Hepatic stellate cell (primary cell): ENCODE measurements at places on chromosomes 3 and 15.
A peak's percentile ranks its signal among the peaks of the same experiment; 100 is the strongest.

GRCh38 chr3:9778143-9779074 lies 8.7 kb upstream of the CAMK1 start:
- no peak for DNase-seq

DNA sequence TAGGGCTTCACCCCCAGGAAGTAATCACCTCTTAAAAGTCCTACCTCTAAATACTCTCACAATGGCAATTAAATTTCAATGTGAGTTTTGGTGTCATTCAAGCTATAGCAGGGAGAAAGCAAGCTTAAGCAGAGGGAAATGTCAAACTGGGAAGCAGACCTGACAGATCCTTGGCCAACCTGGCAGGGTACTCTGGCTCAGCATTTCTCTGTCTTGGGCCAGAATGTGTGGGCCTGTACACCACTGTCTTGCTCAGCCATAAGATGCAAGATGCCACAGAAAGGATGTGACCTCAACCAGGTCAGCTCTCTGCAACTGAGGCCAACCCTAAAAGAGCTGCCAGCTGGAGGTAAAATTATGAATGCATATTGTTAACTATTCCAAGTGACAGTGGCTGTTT lies 130.6 kb upstream of the CMC1 start:
- DNase-seq, result no peak

DNA sequence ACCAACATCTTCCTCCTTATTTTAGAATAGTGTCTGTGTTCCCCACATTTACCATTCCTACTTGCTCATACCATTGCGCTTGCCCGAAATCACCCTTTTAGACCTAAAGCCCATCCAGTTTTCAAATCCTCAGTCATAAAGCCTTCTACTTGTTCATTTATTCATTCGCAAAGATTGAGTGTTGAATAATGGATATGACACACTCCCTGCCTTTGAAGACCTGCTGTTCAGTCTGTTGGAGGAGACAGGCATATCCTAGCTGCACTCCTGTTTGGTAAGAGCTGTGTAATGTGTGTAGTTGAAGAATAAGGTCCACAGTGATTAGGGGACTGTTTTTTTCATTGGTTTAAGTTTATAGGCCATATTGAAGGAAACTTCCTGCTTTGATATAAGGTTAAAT lies 1.7 kb downstream of the CNOT10 start:
- no peak for DNase-seq

DNA sequence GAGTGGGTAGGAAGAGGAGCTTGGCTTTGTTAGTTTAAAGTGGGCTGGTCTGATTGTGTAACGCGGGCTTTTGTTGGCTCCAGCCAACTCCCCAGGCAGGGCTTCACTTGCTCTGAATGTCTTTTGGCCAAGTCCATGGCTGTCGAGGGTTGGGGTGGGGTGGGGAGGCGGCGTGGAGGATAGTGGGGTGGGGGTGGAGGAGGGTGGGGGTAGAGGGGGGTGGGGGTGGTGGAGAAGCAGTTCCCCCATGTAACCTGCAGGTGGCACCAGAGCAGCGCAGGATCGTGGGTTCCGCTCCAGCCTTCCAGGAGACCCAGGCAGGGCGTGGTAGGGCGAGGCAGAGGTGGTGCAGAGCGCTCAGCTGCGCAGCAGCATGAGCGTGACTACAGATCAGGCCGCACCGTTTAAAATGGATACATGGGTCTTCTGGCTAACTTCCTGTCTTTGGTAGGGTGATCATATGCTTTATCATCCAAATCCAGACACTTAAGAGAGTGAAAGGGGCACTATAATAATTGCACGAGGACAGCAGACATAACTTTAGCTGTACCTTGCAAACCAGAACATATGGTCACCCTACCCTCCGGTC lies 28.3 kb downstream of the GOLGA6A start:
- DNase-seq, result peak; percentile 83

DNA sequence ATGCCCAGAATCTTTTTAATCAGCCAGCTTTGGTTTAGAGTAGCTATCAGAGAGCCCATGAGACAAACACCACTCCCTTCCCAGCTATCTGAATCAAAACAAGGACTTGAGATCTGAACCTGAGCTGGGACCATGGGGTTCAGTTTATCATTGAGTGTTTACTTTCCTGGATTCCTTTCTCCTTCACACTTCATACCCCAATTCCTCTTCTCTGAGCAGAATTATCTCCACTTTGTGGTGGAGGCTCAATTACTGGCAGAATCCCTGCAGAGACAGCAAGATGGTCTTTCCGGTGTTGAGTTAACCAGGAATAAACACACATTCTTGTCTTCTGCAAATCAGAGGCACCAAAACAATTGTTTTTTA lies 102.4 kb downstream of the RPL22L1 start:
- no peak for DNase-seq

DNA sequence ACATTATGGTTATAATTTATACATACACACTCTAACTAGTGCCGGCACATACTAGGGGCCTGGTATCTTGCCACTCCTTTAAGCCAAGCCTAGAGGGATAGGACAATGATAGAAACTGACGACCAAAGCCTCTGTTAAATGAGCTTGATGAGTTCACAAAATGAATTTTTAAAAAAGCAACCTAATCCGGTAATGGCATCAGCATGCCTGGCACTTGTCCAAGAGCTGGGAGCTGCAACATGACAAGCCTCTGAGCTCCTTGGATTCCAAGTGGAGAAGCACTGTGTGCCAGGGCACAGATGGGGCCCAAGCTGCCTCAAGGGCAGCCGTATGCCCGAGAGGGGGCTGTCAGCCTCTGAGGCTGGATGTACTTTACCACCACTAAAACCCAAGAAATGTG lies 9.7 kb downstream of the ETV5 start:
- peak; percentile 44 for DNase-seq

DNA sequence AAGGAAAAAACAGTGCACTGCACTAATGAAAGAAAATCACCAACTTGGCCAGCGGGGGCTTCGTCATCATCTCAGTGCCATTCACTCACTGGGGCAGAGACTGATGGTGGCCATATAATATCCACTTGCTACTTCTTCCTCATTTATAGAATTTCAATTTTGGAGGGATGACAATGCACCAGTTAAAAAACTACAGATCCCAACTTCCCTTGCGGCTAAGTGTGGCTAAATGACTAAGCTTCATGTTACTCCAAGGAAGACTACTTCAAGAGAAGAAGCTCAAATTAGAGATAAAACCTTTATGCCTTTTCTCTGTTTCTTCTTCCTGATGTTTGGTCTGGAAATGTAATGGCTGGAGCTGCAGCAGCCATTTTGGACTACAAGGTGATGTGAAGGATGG lies 38.8 kb downstream of the NGLY1 start:
- no peak for DNase-seq

DNA sequence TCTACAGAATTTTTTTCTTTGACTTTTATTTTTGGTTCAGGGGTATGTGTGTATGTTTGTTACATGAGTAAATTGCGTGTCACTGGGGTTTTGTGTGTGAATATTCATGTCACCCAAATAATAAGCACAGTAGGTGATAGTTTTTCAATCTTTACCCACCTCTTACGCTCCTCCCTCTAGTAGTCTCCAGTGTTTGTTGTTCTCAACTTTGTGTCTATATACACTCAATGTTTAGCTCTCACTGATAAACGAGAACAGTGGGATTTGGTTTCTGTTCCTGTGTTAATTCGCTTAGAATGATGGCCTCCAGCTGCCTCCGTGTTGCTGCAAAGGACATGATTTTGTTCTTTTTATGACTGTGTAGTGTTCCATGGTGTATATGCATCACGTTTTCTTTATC lies 54.4 kb downstream of the MEF2A start:
- no peak for DNase-seq

DNA sequence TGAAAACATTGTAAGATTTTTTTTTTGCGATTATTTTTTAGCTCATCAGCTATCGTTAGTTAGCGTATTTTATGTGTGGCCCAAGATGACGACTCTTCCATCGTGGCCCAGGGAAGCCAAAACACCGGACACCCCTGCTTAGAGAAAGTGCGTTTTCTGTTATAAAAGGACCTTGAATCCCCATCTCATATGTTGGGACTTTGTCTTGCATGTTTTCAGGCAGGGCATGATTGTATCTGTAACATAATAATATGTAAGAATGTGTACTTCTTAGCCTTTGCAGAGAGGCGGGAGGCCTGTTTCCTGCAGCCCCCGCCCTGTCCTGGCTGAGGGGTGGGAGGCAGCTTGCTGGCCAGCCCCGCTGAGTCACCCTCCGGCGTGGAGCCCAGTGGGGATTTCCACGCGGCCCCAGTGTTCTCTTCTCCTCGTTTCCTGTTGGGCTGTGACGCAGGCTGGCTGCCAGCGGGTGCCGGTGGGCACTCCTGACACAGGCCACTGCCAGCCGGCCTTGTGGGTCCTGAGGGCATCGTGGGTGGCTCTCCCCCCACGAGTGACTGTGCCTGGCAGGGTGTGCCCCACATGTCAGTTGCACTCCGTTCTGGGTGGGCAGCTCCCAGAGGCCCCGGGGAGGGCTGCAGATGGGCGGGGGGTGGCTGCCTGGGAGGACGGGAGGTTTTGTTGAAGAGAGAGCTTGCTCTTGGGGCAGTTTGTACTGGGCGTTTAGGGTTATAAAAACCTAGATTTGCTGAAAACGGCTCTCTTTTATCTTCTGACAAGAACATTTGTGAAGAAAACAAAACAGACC lies 55.6 kb downstream of the SMAD3 start:
- DNase-seq, result peak; percentile 74

GRCh38 chr3:110813541-110813940 lies 258.1 kb upstream of the NECTIN3 start:
- no peak for DNase-seq

DNA sequence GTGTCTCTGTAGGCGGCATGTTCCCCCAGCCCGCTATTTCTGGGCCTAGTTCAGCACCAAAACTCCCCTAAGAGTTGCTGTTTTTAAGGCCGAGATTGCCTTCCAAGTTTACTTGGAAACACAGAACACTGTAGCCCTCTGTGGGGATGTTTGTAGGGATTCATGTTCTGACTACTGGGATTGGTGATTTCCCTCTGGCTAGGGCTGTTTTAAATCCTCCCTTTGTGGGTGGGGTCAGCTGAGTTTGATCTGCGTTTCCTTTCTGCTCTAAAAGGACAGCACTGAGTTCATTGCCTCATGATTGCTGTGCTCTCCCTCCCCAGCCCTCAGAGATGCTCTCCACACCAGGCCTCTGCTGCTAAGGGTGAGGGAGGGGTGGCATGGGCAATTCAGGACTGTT lies 640.6 kb upstream of the DPPA4 start:
- DNase-seq, result no peak

GRCh38 chr3:57746156-57747010 lies 9.7 kb upstream of the SLMAP start:
- DNase-seq, result no peak

DNA sequence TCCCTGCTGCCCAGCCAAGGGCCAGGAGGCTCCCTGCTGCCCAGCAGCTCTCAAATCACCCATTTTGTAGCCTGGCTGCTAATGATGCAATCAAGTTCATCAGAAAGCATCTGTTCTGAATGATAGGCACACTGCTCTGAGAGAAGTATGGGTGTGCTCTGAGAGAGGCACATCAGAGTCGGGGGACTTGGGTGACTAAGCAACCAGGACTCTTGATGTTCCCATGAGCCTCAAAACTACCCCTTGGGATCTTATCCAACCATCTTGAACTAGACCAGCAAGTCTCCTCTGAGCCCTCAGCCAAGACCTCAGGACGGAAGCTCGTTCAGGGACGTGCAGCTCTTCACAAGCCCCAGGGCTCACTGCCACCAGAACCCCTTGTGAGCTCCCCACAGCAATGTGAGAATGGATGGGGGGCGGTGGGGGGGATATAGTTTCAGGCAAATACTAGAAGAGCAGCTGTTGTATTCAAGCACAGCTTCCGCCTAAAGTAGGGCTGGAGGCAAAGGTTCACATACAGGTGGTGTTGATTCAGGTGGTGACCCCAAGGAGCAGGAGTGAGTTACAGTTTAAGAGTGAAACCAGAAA lies 52.2 kb upstream of the HES1 start:
- DNase-seq, result no peak

DNA sequence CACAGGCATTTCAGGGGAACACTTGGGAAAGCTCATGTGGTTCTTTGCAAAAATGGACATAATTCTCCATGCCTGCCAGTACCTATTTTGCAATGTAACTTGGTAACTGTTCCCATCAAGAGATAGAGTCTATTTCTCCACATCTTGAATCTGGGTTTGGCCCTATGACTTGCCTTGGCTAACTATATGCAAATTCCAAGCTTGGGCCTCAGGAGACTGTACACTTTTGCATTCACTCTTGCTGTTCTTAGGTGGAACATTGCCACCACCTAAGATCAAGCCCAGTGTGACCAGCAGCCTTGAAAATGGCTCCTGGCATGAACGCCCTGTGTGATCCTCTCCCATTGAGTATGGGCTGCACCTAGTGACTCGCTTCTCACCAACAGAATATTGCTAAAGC lies 19.8 kb upstream of the SMAD6 start:
- DNase-seq, result no peak

DNA sequence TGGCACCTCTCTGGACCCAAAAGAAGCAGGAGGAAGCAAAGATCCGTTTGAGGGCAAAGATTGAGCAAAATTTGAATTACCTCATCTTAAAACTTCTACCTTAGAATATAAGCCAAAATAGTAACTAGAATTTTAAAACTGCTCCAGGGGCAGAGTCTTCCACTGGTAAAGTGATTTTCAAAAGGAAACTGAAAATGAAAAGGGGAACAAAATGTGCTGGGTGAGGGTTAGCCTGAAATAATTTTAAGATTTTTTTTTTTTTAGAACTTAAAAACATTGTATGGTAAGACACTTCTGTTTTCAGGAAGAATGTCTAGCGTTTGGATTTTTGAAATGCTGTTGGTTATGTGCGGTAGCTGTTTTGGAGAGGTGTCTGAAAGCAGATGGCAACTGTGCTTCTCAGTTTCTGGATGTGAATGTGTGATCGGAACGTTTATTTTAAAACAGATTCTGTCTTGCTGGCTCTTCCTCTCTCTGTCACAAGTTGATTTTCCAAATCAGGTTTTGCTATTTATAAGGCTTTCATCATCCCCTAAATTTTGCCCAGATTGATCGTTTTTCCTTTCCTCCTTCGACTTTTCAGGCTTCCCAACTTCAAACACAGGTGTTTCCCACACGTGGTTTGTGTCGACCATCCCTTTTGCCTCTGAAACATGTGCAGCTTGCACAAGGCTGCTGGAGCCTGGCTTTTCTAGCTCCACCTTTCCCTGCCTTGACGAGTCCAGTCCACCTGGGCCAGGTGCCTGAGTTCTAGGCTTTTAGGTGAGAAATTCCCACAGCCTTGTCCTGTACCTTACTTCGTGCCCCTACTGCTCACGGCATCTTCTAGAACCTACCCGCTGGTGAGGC lies 3.3 kb downstream of the LRRK1 start:
- DNase-seq, result no peak

- no peak for DNase-seq
Measured at GRCh38 chr15:47959617-47960413, 161.0 kb upstream of the SLC24A5 start.

GRCh38 chr15:91911844-91912243 lies 58.3 kb downstream of the SLCO3A1 start:
- no peak for DNase-seq

- DNase-seq, result peak; percentile 44
Measured at GRCh38 chr3:78919021-78919755, 848.6 kb downstream of the ROBO1 start.

DNA sequence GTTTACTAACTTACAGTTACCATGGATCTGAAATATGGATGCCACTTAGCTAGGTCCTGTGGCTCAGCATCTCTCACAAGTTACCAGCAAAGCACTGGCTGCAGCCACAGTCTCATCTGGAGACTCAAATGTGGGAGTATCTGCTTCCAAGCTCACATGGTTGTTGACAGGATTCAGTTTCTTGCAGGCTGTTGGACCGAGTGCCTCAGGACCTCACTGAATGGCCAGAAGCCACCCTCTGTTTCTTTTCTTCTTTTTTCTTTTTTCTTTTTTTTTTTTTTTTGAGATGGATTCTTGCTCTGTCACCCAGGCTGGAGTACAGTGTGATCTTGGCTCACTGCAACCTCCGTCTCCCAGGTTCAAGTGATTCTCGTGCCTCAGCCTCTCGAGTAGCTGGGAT lies 20.1 kb upstream of the AMOTL2 start:
- no peak for DNase-seq

- no peak for DNase-seq
Measured at GRCh38 chr15:90325726-90326125, 26.4 kb upstream of the ZNF774 start.
